ENCODE measurements at places on chromosomes 5 and 9.

DNA sequence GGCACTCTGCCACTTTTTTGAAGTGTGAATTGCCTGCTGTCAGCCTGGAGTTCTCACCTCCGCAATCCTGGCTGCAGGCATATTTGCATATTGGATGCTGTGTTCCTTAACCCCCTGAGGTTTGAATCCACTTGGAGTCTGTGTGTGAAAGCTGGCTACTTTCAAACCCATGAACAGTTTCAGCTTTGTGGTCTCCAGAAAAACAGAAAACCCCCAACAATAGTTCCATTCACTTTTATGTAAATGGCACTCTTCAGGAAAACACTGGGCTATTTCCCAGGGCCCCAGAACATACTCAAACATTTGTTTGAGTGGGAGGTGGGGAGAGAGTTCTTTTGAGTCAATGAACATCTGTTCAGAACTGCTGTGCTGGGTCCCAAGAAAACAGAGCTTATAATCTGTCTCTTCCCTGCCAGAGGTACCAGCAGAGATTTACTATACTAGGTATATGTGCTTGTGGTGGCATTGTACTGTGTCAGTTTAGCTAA lies 5.0 kb downstream of the NUDT2 start:
- DNase-seq: no peak

- no peak for DNase-seq
Measured at GRCh38 chr5:141298376-141298775, 5.5 kb downstream of the SLC25A2 start.

- DNase-seq: no peak
Measured at GRCh38 chr5:98076501-98076900, 697.0 kb upstream of the RGMB start.

GRCh38 chr5:180498378-180498777 lies 4.2 kb downstream of the CNOT6 start:
- no peak for DNase-seq

- no peak for DNase-seq
Measured at GRCh38 chr5:143078971-143079370, 308.8 kb downstream of the ARHGAP26 start.

DNA sequence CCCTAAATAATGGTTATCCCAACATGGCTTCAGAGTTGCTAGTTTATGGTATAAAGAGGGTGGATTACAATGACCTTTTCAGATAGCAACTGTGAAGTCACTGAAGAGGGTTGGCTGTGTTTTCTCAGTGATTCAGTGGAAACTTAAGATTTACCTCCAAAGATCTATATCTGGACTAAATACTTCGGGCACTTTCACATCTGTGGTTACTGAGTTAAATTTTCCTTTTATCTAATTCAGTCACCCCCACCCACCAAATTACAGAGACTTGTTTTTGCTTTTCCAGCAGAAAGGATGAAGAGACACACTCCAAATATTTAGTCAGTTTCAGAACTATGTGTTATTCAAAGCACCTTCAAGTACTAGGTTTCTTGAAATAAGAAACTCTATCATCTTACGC lies 573.2 kb downstream of the CCDC171 start:
- DNase-seq: no peak

- DNase-seq: no peak
Measured at GRCh38 chr9:125700791-125701190, 6.2 kb downstream of the MAPKAP1 start.
